ENCODE measurements at places on chromosomes 13 and 19. TPM values are rescaled to one million over a fixed set of nuclear protein-coding genes. Genes with fewer than 3 reads are reported as not detected.
A peak's percentile ranks its signal among the peaks of the same experiment; 100 is the strongest.

The PAN3 gene
- 12.2 TPM for total RNA-seq

The C5AR2 gene
- 1.1 TPM for total RNA-seq

The TNFRSF19 gene
- total RNA-seq, result 35.8 TPM

The KIR2DL3 gene
- not detected for total RNA-seq

- no peak overlapping the region for H3K4me3 ChIP-seq
- no peak for DNase-seq
- H3K27me3 ChIP-seq, result no peaks in the 10 kb centered on the region
- H3K4me1 ChIP-seq, result no peaks in the 10 kb centered on the region
- H3K27ac ChIP-seq, result no peak overlapping the region
- peaks cover 79% of the 10 kb centered on the region for H3K36me3 ChIP-seq
Observed at GRCh38 chr19:11617180-11618062, 20.1 kb downstream of the ZNF627 start.

GRCh38 chr13:64540976-64541375 lies 2689.2 kb downstream of the PCDH9 start:
- no peaks in the 10 kb centered on the region for H3K36me3 ChIP-seq
- no peak overlapping the region for H3K27ac ChIP-seq
- DNase-seq, result no peak
- H3K27me3 ChIP-seq, result no peaks in the 10 kb centered on the region
- no peak overlapping the region for H3K4me3 ChIP-seq
- H3K4me1 ChIP-seq, result no peaks in the 10 kb centered on the region

GRCh38 chr13:74669149-74669548 lies 534.9 kb upstream of the KLF12 start:
- no peak overlapping the region for H3K4me3 ChIP-seq
- H3K27ac ChIP-seq, result no peak overlapping the region
- no peaks in the 10 kb centered on the region for H3K4me1 ChIP-seq
- no peaks in the 10 kb centered on the region for H3K27me3 ChIP-seq
- H3K36me3 ChIP-seq, result no peaks in the 10 kb centered on the region

- peak; percentile 92 for DNase-seq
- H3K27ac ChIP-seq, result peak within 1 kb of the TSS; percentile 96
- H3K4me1 ChIP-seq, result peaks cover 6% of the 10 kb centered on the region
- peak within 1 kb of the TSS; percentile 78 for H3K4me3 ChIP-seq
- peaks cover 21% of the 10 kb centered on the region for H3K36me3 ChIP-seq
Observed at GRCh38 chr19:58059003-58059670, at the start of gene ZNF135. Gene ZNF135, plus strand, starts transcription at chr19:58059282. Its CDS starts 721 bp downstream, at chr19:58060003.

DNA sequence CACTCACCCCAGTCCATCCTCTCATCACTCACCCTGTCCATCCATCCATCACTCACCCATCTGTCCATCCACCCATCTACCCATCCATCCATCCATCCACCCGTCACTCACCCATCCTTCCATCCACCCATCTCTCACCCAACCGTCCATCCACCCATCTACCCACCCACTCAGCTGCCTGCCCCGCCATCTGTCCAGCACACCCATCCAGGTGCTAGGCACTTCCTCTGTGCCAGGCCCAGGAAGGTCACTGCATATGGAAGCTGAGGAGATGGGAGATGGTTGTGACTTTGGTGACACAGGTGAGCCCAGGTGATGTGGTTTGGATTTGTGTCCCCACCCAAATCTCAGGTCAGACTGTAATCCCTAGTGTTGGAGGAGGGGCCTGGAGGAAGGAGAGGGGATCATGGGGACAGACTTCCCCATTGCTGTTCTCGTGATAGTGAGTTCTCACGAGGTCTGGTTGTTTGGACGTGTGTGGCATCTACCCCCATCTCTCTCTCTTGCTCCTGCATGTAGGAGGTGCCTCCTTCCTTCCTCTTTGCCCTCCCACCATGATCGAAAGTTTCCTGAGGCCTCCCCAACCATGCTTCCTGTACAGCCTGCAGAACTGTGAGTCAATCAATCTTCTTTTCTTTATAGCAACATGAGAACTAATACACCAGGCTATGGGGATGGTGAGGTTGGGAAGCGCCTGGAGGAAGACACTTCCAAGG lies 15.9 kb upstream of the C13orf46 start:
- peaks cover 12% of the 10 kb centered on the region for H3K36me3 ChIP-seq
- H3K4me3 ChIP-seq, result no peak overlapping the region
- no peaks in the 10 kb centered on the region for H3K4me1 ChIP-seq
- H3K27me3 ChIP-seq, result no peaks in the 10 kb centered on the region
- no peak overlapping the region for H3K27ac ChIP-seq

- H3K27ac ChIP-seq, result no peak overlapping the region
- H3K36me3 ChIP-seq, result no peaks in the 10 kb centered on the region
- H3K27me3 ChIP-seq, result no peaks in the 10 kb centered on the region
Observed at GRCh38 chr13:51823359-51823758, 19.4 kb upstream of the DHRS12 start.

GRCh38 chr19:566403-566802 lies 6.0 kb upstream of the BSG start:
- no peak overlapping the region for H3K27ac ChIP-seq
- H3K4me1 ChIP-seq, result peaks cover 10% of the 10 kb centered on the region
- H3K36me3 ChIP-seq, result no peaks in the 10 kb centered on the region
- H3K27me3 ChIP-seq, result no peaks in the 10 kb centered on the region
- DNase-seq, result no peak
- H3K4me3 ChIP-seq, result no peak overlapping the region

- H3K4me1 ChIP-seq, result no peaks in the 10 kb centered on the region
- H3K27me3 ChIP-seq, result no peaks in the 10 kb centered on the region
- no peak overlapping the region for H3K4me3 ChIP-seq
- peaks cover 58% of the 10 kb centered on the region for H3K36me3 ChIP-seq
Observed at GRCh38 chr13:42218576-42218975, 53.4 kb upstream of the AKAP11 start.

DNA sequence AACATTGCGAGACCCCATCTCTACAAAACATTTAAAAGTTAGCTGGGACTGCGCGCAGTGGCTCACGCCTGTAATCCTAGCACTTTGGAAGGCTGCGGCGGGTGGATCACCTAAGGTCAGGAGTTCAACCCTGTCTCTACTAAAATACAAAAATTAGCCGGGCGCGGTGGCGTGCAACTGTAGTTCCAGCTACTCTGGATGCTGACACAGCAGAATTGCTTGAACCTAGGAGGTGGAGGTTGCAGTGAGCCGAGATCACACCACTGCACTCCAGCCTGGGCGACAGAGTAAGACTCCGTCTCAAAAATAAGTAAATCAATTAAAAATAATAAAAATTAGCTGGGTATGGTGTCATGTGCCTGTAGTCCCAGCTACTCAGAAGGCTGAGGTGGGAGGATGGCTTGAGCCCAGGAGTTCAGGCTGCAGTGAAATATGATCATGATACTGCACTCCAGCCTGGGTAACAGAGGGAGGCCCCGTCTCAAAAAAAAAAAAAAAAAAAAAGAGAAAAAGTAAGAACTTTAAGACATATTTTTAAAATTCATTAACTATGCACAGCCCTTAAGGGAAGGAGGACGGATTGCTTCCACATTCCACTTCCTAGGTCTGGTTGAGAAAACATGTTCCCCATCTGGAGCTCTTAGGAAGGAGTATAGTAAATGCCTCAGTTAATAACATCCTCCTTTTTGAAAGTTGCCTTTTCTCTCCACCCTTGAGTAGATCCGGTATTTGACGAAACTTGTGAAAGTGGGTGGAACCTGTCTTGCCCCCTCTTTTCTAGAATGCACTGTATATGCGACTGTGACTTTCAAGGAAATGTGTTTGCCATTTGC lies 26.1 kb downstream of the EXOC3L2 start:
- H3K4me1 ChIP-seq, result peaks cover 18% of the 10 kb centered on the region
- no peaks in the 10 kb centered on the region for H3K36me3 ChIP-seq
- H3K27ac ChIP-seq, result no peak overlapping the region
- DNase-seq, result no peak
- H3K4me3 ChIP-seq, result no peak overlapping the region

GRCh38 chr19:48244281-48244680 lies 11.4 kb downstream of the CARD8 start:
- peaks cover 12% of the 10 kb centered on the region for H3K36me3 ChIP-seq
- DNase-seq, result no peak
- no peaks in the 10 kb centered on the region for H3K4me1 ChIP-seq
- H3K27me3 ChIP-seq, result no peaks in the 10 kb centered on the region
- no peak overlapping the region for H3K27ac ChIP-seq
- H3K4me3 ChIP-seq, result no peak overlapping the region

DNA sequence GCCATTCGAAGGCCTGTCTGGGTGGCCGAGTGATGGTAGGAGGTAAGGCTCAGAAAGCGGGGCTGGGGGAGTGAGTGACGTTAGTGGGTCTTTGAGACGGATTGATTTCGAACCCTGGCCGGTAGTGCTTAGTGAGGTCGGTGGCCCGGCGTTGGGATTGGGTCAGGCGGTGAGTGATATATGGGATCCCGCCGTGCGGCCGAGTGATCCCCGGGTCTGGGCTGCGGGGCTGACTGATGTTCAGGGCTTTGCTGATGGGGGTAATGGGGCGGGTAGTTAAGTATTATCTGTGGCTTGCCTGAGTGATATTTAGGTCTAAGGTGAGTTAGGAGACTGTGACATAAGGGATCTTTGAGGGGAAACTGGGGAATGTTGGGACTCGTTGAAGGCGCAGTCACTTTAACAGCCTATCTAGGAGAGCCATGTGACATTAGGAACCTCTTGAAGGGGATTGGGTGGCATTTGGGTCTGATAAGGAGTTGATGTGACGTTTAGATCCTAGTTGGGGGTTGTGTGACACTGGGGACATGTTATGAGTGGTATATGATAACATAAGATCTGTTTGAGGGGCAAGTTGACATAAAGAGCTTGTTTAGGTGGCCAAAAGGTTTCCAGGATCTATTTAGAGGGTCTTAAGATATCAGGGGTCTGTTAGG lies 543 bp downstream of the PSMC4 start:
- peaks cover 32% of the 10 kb centered on the region for H3K4me1 ChIP-seq
- H3K36me3 ChIP-seq, result peaks cover 27% of the 10 kb centered on the region
- peak overlapping the region; percentile 72 for H3K4me3 ChIP-seq
- H3K27me3 ChIP-seq, result no peaks in the 10 kb centered on the region
- DNase-seq, result no peak
